ENCODE measurements at places on chromosomes 5 and 9.

DNA sequence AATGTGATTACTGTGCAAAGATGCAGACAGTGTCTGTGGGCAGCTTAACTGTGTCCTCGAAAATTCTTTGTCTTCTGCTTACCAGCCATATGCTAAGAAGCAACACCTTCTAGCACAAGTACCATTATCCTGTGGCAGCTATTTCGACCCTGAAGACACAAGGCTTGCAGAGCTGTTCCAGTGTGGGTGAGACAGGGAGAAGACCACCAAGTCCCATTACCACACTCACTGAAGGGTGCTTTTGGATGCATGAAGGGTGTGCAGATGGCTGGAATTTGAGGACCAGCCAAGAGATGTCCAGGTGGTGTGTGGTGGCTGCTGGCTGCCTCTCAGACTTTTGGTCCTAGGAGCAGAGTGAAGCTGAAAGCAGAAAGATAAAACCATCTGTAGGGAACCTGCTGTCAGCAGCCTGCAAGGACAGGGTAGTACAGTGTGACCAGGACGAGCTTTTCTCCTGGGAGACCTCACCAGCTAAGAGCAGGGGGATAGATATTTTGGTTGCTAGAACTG is 161.8 kb downstream of the ICE1 start:
- no peak for DNase-seq

- peak; percentile 36 for DNase-seq
Observed at GRCh38 chr9:27247756-27248155, 49.2 kb downstream of the EQTN start.

DNA sequence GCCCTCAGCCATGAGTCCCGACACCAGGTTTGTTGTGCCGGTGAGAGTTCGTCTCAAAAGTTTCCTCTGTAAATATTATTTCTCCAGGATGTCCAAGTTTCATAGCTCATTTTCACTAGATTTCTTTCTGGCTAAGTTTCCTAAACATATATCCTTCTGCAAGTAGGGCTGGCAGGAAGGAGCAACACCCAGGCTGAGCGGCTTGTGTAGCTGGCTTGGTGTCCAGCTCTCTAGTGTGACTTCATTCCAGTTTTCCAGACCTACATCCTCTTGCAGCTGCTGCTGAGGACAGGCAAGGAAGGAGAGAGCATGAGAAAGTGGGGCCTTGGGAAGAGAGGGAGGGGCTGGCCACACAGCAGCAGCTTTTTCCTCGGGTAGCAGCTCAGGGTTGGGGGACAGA is 80.3 kb downstream of the FGF1 start:
- DNase-seq: no peak

DNA sequence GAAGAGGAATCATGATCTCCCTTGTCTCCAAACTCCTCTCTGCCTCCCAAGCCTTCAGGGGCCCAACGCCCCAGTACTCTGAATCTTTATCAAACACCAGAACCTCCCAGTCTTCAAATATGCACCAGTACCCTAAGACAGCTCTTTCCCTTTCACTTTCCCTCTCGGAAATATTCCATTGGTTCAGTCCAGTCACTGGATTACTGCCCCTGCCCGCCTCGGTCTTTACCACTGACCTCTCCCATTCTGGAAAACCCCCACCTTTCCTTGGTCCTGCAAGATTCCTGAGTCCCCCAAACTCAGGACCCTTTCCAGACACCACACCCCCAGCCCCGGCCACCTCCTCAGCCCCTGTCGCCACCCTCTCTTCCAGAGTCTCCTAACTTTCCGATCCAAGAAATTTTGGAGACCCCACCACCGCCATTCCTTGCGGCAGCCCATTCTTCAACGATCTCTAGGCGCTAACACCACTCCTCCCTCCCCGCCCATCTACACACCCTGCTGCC is 674 bp downstream of the C5orf15 start:
- no peak for DNase-seq

DNA sequence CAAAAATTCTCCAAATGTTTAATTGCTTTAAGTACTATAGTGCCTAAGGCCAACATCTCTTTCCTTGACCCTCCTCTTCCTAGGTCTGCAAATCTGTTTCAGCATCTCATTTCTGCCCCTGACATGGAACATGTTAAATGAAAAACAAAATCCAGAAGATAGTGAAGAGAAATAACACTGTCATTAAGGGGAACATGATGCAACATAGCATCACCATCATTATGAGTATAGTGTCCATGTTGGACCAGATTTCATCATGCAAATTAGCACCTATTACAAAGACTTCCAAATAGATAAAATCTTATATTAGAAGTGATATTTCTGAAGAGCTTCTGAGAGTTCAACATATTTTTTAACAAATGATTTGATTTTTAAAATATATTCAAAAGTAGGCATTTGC is 375.2 kb downstream of the PTPRD start:
- DNase-seq: no peak

DNA sequence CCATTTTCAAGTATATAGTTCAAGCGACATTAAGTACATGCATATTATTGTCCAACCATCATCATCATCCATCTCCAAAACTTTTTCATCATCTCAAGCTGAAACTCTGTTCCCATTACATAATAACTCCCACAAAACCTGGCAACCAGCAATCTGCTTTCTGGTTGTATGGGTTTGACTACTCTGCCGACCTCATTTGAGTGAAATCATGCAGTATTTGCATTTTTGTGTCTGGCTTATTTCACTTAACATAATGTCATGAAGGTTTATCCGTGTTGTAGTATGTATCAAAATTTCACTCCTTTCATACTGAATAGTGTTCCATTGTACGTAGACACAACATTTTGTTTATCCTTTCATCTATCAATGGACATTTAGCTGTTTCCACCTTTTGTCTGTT is 74.8 kb downstream of the SGCD start:
- DNase-seq: no peak

DNA sequence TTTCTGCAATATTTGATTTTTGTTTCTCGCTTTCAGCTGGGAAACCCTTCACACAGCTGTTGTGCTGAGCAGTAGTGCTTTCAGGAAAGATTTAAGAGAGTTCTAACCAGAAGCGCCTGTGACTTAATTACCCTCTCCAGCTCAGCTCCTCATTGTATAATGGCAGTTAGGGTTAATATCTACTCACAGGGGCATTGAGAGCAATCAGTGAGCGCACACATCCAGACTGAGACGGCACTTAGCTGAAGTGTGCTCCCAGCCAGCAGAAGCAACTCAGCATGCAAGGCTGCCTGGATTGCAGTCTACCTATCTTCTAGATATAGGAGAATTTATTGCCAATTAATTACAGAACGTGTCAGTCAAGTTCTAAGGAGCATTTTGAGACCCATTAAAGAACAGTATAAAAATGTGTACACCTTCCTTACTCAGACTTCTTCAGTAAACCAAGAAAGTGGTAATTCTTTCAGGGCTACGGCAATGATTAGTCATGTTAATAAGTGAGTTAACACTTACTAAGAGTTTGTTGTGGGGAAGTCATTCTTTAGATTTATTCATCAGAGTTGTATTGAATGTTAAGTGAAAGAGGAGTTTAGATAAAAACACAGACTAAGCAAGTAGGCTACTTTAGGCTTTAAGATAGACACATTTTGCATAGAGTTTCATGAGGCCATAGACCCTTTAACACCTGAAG is 111.7 kb upstream of the PCAT7 start:
- DNase-seq: no peak

DNA sequence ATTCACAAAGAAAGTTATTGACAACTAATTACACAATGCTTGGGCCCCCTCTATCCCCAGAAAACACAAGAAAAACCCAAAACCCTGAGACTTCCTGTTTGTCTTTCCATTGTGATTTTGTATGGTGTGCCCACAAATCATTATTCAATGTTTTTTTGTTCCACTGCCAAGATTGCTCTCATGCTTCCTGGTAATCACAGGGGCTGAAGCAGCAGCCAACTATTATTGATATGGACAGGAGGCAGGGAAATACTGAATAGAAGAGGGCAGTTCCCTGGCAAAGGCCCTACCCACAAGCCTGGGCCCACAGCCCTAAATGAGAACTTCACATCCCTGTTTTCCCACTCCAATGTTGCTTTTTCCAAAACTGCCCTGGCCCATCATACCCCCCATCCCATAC is 21.5 kb upstream of the RFK start:
- DNase-seq: no peak

DNA sequence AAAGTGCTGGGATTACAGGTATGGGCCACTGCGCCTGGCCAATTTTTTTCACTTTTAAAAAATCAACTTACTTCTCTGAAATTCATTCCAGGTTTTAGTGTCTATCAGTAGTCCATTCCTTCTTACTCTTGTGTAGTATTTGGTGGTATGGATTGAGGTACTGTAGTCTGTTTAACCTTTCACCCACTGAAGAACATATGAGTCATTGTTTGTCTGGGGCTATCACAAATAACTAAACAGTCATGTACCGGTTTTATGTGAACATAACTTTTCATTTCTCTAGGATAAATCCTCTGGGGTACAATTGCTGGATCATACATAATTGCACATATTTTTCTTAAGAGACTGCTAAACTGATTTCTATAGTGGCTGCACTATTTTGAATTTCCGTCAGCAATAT is 1188.0 kb upstream of the CDH9 start:
- no peak for DNase-seq

- no peak for DNase-seq
Observed at GRCh38 chr5:139389701-139390638, at the start of gene MZB1. MZB1 (minus strand) TSS chr5:139389913; CDS start chr5:139389856, 57 bp downstream.

GRCh38 chr9:129097671-129098306 is 12.8 kb downstream of the CRAT start:
- DNase-seq: no peak

DNA sequence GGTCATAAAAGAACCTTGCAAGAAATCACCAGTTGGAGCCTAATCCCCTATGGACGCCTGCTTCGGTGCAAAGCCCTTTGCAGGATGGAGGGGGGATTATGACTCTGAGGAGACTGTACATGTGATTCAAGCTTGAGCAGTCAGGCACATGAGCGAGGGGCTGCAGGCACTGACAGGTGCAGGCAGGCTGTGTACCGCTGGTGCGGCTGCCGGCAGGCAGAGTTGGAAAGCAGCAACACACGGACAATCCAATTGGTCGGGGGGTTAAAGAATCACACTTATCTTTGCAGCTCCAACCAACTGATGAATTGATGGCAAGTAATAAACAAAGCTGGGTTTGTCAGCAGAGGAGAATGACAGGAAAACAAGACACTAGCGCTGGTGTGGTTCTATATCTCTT is 5.7 kb downstream of the WHRN start:
- DNase-seq: no peak

DNA sequence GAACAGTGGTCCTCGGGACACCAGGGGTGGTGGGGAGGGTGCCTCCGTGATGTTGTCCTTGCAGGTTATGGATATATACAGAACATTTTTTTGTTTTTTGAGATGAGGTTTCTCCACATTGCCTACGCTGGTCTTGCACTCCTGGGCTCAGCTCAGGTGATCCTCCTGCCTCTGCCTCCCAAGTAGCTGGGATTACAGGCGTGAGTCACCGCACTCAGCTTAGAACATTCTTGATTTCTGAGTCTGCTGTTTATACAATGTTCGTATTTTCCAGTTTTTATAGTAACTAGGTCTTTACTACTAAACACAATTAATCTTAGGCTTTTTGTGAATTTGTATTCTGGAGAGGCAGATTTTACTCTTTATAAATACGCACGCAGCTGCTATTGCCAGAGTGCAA is 6.0 kb downstream of the PMPCA start:
- no peak for DNase-seq

- no peak for DNase-seq
Observed at GRCh38 chr5:80822640-80823039, 137.5 kb upstream of the RASGRF2 start.

DNA sequence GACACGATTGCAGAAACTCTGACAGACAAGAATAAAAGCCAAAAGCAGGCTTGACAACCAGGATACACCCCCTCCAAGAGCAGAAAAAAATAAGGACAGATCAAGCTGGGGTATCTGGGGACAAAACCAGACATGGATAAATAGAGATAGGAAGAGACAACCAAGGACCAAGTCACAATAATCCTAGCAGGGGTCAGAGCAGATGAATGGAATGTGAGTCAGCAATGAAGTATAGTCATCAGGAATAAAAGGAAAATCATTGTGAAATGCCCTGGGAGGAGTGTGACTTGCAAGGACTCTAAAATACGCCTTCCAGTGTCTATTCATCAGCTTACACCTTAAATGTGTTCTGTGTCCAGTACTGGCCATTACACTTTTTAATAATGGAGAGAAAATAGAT is 206.8 kb downstream of the CAAP1 start:
- no peak for DNase-seq

DNA sequence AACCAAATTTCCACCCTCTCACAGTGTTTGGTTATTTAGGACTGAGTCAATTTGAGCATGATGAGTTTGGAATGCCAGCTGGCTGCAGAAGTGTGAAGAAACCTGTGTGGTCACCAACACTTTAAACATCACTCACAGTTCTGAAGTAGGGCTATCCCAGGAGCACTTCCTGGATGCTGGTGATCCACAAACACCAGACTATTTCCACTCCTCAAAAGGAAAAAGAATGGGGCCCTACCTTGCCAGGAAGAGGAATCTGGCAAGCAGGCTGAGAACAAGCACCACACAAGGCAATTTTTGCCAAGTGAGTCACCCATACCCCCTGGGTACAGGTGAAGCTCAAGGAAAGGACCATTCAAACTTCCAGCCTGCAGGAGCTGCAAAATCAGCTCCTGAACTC is 294.2 kb upstream of the PTGER4 start:
- no peak for DNase-seq

GRCh38 chr5:126591549-126591948 is 3.5 kb downstream of the ALDH7A1 start:
- no peak for DNase-seq

- no peak for DNase-seq
Observed at GRCh38 chr9:4494806-4495205, 4.5 kb downstream of the SLC1A1 start.

- no peak for DNase-seq
Observed at GRCh38 chr5:133063965-133064364, 12.2 kb downstream of the HSPA4 start.

- no peak for DNase-seq
Observed at GRCh38 chr9:12819436-12820185, 44.8 kb downstream of the LURAP1L start.

- no peak for DNase-seq
Observed at GRCh38 chr9:14686168-14686567, 7.1 kb downstream of the ZDHHC21 start.

- no peak for DNase-seq
Observed at GRCh38 chr9:12856603-12857002, 81.8 kb downstream of the LURAP1L start.

DNA sequence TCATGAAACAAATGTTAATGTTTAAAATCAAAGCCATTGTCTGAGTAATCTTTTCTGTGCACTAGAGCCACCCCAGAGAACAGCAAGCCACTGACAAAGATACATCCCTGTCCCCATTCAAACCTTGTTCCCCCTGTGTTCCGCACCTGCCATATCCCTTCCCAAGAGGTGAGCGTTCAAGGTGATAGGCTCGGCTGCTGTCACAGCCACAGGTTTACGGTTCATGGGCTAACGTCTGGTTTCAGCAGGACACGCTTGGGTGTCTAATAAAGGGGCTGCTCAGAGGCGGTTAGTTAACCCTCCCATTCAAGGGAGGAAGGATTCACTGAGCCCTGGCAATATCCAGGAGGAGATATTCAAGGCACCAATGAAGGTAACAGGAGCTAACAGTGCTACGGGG is 24.5 kb upstream of the LAMC3 start:
- DNase-seq: no peak

All from NCI-H526 treated with DMSO at 0.1 percent for 48 hours (cell line).